ENCODE measurements at places on chromosomes 3 and 15.

GRCh38 chr3:25854635-25855034, 64.7 kb downstream of the OXSM start:
- no peak for DNase-seq

GRCh38 chr3:176796371-176796770, 400.9 kb downstream of the TBL1XR1 start:
- no peak for DNase-seq

- no peak for DNase-seq
Observed at GRCh38 chr3:8579096-8579495, 65.5 kb downstream of the SSUH2 start.

DNA sequence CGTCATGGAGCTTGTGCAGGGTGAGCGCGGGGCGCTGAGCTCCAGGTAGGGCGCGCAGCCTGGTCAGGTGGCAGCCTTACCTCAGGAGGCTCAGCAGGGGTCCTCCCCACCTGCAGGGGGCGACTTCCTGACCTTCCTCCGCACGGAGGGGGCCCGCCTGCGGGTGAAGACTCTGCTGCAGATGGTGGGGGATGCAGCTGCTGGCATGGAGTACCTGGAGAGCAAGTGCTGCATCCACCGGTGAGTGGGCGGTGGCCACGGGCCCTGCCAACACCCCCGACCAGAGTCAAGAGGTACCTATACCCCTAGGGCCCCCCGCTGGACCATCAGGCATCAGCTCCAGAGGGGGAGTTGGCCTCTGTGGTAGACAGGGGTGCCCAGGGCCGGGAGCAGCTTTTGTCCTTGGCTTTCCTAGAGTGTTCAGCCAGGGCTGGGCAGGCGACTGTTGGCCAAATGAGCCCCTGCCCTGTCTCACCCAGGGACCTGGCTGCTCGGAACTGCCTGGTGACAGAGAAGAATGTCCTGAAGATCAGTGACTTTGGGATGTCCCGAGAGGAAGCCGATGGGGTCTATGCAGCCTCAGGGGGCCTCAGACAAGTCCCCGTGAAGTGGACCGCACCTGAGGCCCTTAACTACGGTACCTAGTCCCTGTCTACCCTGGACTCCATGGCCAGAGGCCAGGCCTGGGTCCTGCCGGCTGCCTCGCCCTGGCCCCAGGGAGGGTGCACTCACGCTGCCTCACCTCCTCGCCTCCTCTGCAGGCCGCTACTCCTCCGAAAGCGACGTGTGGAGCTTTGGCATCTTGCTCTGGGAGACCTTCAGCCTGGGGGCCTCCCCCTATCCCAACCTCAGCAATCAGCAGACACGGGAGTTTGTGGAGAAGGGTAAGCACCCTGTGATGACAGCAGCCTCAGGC, 9.1 kb downstream of the FES start:
- DNase-seq = peak; percentile 57

DNA sequence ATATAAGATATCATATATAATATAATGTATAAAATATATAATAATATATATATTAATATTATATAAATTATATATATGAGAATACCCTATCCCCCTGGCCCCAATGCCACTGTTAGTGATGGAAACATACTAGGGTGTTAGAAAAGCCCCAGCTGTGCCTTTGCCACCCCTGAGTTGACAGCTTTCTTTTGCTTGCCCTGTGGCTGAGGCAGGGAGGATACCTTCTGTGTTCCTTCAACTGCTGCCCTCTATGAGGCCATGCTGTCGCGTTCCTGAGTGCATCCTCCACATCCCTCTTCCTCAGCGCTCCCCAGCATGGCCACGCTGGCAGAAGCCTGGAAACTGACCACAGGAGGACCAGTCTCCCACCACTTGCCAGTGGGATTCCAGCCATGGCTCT, 26.3 kb downstream of the FAN1 start:
- DNase-seq = no peak

DNA sequence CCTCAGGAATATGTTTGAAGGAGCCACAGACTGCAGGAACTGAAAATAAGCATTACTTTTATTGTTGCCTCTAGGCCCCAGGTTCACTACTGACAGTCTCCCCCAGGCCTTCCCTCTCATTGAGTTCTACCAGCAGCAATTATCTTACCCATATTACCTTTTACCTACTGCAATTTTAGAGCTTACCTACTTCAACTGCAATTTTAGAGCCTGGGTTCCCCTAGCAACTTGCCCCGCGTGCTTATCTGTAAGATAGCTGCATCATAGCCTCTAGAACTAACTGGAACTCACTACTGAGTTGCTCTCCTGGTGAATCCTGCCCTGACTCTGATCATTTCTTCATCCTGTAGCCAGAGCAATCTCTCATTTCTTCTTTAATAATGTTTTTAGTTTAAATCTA, 29.2 kb upstream of the WWTR1 start:
- no peak for DNase-seq

- DNase-seq = peak; percentile 18
Observed at GRCh38 chr3:185820973-185821758, 3.7 kb downstream of the IGF2BP2 start.

DNA sequence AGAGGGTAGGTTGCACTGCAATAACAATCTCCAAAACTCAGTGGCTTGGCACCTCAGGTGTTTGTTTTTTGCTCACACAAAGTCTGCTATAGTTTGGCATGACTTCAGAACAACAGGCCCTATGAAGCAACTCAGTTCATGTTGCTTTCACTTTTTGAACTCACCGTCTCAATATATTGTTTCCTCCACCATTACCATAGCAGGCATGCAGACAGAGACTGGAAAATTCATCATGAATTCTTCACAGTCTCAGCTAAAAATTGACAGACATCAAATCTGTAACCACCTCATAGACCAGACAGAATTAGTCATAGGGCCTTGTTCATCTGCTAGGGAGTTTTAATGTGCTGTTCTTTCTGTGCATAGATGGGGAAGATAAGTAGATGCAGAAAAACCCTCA, 161.4 kb upstream of the POU1F1 start:
- DNase-seq = no peak

GRCh38 chr3:5565026-5565425, 377.5 kb downstream of the EDEM1 start:
- no peak for DNase-seq

GRCh38 chr3:190019844-190020243, 100.9 kb downstream of the P3H2 start:
- DNase-seq = no peak

- DNase-seq = no peak
Observed at GRCh38 chr15:40328751-40329150, 5.3 kb downstream of the INAFM2 start.

- no peak for DNase-seq
Observed at GRCh38 chr3:71707595-71707994, 17.6 kb downstream of the EIF4E3 start.

DNA sequence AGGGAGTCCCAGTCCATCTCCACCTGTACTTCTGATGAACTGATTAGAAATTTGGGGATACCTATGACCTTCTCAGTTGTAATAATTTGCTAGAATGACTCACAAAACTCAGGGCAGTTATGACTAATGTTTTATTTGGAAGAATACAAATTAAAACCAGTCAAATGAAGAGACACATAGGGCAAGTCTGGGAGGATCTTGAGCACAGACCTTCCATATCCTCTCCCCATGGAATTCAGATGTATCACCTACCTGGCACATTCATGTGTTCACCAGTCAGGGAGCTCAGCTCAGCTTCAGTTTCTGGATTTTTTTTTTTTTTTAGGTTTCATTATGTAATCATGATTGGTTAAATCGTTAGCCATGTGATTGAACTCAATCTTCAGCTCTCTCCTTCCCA, 247.7 kb downstream of the VGLL3 start:
- no peak for DNase-seq

DNA sequence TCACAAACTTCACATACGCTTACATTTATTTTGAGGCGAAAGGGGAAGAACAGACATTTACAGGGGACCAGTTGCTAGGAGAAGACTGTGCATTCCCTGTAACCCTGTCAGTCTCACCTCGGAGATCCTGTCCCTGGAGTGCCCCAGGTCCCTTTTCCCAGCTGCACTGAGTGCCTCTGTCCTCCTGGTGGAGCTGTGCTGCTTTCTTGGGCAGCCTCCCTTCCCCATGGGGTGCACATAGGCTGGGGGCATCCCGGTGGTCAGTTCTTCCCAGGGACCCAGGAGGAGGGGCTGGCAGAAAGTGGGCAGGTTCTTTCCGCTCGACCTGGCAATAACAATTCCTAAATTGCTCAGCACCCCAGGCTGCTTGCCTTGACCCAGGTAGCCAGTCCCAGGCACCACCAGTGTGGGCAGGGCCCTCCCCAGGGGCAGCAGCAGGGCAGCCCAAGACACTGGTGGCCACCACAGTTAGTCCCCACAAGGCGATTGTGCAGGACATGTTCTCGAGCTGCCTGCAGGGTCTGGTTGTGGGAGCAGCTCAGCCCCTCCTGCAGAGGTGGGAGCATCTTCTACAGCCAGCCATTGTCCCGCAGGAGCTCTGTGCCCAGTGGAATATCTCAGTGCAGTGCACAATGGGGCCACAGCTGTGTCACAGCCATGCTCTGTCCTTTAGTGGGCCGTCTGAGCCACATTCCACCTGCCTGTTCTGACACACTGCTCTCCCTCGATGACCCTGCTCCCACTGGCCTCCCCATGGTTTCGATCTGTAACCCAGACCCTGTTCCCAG, 36.3 kb downstream of the APBA2 start:
- DNase-seq = no peak

DNA sequence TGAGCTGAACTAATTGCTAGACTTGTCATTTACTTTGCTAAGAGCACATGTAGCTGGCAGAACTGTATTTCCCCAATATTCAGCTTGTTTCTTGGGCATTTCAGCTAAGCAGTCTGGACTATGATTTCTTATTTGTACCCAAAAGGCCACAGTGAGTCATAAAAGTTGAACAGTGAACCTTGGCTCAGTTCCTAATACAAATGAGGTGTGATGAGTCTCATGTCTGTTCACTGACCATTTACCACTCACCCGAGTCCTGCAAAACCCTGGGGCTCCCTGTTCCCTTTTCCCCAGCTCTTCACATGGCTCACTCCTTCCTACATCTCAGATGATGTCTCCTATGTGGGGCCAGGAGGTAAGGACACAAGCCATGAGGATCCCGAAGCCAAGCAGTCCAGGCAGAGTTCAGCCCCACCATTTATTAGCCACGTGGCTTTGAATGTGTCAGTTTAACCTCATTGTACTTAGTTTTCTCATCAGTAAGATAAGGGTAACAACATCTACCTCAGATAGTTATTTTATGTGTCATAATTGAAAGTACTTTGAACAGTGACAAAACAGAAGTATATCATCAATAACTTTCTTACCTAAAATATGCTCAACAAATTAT, 239.3 kb downstream of the IL5RA start:
- no peak for DNase-seq

DNA sequence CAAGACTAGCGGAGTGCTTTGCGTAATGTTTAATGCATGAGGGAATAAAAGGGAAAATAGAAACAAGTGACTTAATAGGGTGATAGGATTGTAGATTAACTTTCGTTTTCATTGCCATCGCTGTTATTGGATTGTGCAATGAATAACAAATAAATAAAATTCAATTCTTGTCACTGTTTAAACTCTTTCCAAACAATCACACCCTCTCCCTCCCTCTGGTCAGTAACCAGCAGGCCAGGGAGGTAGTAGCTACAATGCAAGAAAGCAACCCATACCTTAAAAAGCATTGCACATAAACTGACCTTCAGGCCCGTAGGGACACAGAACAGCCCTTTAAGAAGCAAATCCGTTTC, 705 bp upstream of the TFRC start:
- peak; percentile 35 for DNase-seq

DNA sequence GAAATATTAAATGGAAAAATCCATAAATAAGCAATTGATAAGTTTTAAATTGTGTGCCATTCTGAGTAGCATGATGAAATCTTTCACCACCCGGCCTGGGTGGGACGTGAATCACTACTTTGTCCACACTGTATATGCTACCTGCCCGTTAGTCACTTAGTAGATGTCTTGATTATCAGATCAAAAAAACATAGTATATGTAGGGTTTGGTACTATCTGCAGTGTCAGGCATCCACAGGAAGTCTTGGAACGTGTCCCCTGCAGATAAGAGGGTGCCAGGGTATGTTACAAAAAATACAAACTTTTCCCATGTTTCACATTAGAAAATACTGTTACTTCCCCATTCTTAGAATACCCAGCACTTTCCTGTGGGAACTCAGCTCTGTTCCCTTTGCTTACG, 35.2 kb downstream of the FAM81A start:
- no peak for DNase-seq

GRCh38 chr15:66269326-66270090, 16.0 kb upstream of the MEGF11 start:
- no peak for DNase-seq

DNA sequence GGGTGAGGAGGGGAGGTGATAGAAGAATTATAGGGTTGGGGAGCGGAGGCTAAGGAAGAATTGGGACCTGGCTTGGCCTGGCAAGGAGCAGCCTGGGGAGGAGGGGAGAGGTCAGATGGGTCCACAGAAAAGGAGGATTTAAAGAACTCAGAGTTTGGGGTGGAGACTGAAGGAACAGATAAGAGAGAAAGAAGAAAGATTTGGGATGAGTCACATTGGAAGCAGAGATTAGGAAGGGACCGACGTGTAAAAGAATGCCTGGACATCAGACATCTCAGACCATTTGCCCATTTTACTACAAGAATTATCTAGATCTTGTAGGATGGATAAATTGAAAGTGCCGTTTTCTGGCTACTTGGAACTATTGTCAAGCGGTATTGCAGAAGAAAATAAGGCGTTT, 10.4 kb downstream of the TCAIM start:
- no peak for DNase-seq

DNA sequence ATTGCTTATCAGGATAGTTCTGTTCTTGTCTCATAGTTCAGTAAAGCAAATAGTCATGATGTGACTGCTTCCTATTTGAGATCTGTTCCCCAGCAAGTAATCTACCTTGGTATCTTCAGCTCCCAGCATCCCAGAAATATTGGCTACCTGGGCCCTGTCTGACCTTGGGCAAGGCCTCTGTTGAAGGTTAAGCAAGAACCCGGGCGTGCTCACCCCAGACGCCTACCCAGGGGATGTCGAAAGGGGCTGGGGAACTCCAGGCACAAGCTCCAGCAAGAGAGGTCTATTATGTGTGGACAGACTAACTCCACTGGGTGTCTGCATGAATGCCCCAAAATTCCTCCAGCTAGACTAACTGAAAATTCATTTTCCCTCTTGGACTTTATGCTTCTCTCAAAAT, 37.3 kb upstream of the IGF1R start:
- DNase-seq = no peak

DNA sequence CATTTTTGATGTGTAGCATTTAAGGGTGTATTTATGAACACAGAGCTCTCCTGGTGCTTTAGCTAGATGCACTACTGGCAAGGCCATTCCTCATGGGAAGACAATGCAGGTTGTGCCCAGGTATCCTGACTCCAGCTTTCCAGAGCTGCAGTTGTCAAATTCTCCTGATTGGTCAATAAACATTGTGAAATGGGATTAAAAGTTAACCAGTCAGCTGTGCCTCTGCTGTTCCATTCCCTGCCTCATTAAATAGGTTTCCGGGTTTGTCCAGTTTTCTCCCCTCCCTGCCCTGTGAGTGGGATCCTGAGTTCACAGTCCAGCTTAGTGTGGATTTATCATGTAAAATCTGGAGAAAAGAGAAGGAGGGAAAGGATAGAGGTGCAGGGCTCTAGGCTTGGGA, 207.3 kb downstream of the SQOR start:
- DNase-seq = no peak

All from SK-N-SH (cell line).